Lung (tissue), 17 donors: ENCODE measurements at places on chromosomes 5 and 9. TPM values are rescaled to one million over a fixed set of nuclear protein-coding genes. Genes with fewer than 3 reads are reported as not detected.
A peak's percentile ranks its signal among the peaks of the same experiment; 100 is the strongest.

- H3K27me3 ChIP-seq, result no peaks in the 10 kb centered on the region
- no peak overlapping the region for H3K4me3 ChIP-seq
- no peaks in the 10 kb centered on the region for H3K36me3 ChIP-seq
Measured at GRCh38 chr9:130156672-130157071, 15.5 kb upstream of the NCS1 start.

DNA sequence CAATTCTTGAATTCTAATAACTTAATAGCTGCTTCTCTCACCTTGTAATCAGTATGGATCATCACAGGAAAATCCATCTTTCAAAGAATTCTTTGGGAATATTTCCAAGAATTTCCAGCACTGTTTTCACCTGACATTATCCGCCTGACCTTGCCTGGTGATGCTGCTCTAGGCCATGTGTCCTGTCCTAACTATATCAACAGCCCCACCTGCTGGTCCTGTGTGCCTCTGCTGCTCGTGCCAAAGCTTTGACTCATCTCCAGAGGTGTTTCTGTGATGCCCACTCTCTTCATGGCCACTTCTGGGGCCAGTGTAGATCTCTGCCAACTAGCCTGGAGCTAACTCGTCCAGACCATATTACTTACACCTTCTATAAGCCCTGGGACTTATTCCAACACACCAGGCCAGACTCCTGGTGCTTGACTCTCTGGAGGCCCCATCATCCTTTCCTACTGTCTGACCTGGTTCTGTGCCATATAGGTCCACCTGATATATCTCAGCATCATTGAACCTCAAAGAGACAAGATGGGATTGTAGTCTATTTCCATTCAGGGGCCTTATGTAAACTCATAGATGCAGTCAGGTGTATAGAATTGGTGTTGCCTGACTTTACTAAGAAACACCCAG is 67.5 kb upstream of the CKMT2 start:
- H3K4me1 ChIP-seq, result no peaks in the 10 kb centered on the region
- H3K27me3 ChIP-seq, result no peaks in the 10 kb centered on the region
- DNase-seq, result peak; percentile 66

DNA sequence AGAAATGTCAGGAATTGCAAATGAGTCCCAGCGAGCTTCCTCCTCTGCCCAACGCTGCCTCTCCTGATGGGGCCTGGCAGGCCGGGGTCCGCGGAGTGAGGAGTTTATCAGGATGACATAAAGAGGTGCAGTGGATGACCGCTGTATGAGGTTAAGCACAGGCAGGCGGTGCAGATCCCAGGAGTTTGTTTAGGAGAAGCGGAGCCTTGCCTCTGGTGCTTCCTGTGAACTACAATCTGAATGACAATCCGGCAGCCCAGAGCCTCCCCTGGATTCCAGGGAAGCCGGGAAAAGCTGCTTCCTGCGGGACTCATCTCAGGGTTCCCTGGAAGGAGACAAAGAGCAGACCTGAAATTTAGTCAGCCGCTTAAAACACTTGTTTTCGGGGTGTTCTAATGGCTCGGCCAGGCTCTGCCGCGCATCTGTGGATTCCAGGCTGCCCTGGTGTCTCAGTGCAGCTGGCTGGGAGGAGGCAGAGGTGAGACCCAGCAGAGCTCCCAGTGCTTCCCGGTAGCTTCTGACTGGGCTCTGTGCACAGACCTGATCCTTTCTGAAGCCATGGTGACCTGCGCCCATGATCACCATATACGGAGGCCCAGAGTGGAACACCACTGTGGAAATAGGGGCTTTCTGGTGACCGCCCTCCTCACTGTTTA is 69.8 kb upstream of the IRX4 start:
- H3K4me1 ChIP-seq, result no peaks in the 10 kb centered on the region
- DNase-seq, result no peak
- no peaks in the 10 kb centered on the region for H3K36me3 ChIP-seq
- H3K27me3 ChIP-seq, result no peaks in the 10 kb centered on the region
- H3K4me3 ChIP-seq, result no peak overlapping the region

GRCh38 chr5:180785121-180785781 is 17.4 kb downstream of the MGAT1 start:
- peak overlapping the region; percentile 37 for H3K27ac ChIP-seq
- H3K36me3 ChIP-seq, result peaks cover 17% of the 10 kb centered on the region
- no peak overlapping the region for H3K4me3 ChIP-seq
- H3K4me1 ChIP-seq, result peaks cover 22% of the 10 kb centered on the region

- H3K36me3 ChIP-seq, result no peaks in the 10 kb centered on the region
- no peak overlapping the region for H3K27ac ChIP-seq
- no peak for DNase-seq
- no peak overlapping the region for H3K4me3 ChIP-seq
- no peaks in the 10 kb centered on the region for H3K27me3 ChIP-seq
Measured at GRCh38 chr9:3968891-3969290, 331.0 kb downstream of the GLIS3 start.

DNA sequence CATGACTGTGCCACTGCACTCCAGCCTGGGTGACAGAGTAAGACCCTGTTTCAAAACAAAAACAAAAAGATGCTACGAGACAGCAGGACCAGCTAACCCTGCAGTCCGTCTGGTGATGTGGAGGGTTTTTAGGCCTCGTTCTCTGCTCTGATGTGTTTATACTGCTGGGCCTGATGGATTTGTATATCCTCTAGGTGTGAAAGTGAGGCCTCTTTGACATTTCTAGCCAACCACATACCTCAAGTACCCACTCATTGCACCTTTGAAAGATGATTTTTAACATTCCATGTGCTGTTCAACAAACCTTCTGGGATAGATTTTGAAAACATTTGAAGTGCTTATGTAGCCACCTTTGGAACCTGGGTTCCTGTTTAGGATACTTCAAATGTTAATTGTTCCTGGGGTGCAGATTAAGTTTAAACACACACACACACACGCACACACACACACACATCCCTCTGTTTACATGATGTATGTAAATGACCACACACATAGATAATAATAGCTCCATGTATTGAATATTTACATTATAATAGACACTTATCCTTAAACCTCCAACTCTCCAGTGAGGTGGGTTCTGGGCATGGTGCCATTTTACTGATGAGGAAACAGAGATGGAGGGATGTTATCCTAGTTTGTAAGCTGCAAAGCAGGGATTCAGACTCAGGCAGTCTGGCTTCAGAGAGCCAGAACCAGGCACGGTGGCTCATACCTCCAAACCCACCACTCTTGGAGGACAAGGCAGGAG is 48.8 kb upstream of the GOLPH3 start:
- no peak overlapping the region for H3K4me3 ChIP-seq
- no peaks in the 10 kb centered on the region for H3K27me3 ChIP-seq
- no peaks in the 10 kb centered on the region for H3K36me3 ChIP-seq
- H3K27ac ChIP-seq, result no peak overlapping the region
- no peaks in the 10 kb centered on the region for H3K4me1 ChIP-seq

GRCh38 chr9:136565086-136565714 is 19.4 kb upstream of the NOTCH1 start:
- H3K4me1 ChIP-seq, result peaks cover 46% of the 10 kb centered on the region
- no peaks in the 10 kb centered on the region for H3K36me3 ChIP-seq
- H3K27me3 ChIP-seq, result no peaks in the 10 kb centered on the region
- no peak overlapping the region for H3K4me3 ChIP-seq
- peak overlapping the region; percentile 43 for H3K27ac ChIP-seq

The SLC22A5 gene
- 12.7 TPM for total RNA-seq

The TNFSF8 gene
- 1.9 TPM for total RNA-seq

The ARL14EPL gene
- not detected for total RNA-seq

The AIF1L gene
- 16.5 TPM for total RNA-seq

The DND1 gene
- total RNA-seq, result 0.60 TPM
